Stomach (tissue), 19 donors: ENCODE measurements at places on chromosomes 7 and 10. TPM values are rescaled to one million over a fixed set of nuclear protein-coding genes. Genes with fewer than 3 reads are reported as not detected.
A peak's percentile ranks its signal among the peaks of the same experiment; 100 is the strongest.

DNA sequence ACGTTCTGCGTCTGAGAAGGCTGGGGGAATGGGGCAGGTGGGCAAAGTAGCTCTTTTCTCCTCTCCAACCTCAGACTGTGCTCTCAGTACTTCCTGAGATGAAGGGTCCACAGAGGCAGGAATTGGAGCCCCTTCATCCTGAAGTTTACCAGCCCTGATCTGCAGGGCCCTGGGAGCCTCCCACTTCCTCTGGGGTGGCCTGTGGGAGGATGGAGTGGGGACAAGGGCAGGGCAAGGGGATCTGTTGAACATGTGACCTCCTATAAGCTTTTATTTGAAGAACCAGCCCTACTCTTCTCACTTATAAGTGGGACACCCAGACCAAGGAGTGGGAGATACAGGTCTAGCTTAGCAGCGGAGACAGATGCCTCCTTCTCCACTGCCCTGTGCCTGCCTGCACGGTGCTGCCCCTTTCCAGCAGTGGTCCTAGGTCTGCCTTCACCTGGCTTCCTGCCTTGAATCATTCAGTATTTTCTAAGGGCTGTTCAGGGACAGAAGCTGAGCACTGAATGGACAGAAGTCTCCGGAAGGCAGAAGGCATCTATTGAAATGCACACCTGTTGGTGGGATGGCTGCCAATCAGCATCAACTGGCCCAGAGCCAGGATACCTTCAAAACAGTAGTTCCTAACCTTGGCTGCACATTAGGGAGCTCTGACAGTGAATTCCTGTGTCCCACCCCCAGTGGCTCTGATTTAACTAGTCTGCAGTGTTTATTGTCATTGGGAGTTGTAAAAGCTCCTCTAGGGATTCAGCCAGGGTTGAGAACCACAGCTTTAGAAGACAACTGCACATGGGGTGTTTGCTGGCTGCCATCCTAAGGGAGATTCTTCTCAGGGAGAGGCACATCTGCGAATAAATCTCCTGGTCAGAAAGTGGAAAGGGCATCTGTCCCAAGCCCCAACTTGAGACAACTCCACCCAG lies 2.7 kb upstream of the ARHGAP22 start:
- DNase-seq = no peak
- H3K27me3 ChIP-seq = peaks cover 14% of the 10 kb centered on the region
- H3K4me3 ChIP-seq = no peak overlapping the region
- peak overlapping the region; percentile 68 for H3K27ac ChIP-seq

DNA sequence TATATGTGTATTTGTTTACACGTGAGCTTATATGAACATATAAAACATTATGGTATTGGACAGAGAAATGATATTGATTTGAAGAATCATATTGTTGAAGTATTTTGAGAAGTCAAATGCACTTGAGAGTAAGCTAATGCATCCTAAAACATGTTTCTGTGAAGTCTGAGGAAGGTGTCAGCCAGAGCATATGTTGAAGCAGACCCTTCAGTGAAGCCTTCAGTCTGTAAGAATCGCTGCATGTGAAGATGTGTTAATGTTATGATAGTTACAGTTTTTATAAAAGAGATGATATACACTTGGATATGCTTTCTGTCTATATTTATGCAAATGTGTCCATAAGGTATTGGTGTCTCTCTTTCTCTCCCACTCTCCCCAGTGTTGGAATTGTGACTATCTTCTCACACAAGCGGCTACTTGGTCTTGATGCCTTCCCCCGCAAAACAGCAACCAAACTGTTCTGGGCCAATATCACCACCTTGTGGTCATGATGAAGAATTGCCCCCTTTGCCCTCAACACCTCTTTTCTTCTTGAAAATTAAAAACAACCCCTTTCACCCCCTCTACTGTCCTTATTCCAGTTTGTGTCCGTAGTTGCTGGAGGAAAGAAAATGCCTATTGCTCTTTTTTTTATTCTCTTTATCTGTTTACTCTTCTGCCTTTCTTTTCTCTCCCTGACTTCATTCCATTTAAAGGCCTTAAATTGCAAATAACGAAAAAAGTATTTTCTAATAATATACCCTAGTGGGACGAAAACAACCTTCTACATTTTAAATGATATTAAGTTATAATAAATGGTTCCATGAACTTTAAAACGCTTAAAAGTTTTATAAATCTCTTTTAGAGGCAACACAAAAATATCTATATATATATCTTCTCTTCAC lies 64.9 kb downstream of the IKZF1 start:
- H3K27me3 ChIP-seq = no peaks in the 10 kb centered on the region
- H3K27ac ChIP-seq = no peak overlapping the region
- no peak for DNase-seq
- no peak overlapping the region for H3K4me3 ChIP-seq

DNA sequence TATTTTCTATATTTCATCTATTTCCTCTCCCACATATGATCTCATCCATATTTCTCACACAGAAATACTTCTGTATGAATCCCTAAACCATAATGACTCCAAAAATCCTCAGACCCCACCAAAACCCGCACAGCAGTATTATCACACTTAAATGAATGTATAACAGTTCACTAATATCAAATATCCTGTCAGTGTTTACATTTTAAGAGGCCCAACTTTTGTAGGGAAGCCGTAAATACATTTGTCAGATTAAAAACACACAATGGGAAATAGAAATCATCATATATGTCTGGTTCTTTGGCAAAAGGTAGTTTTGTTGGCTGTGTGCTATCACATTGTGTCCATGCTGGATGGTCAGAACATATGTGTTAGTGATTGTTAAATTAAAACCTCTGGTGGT lies 4.2 kb downstream of the AUTS2 start:
- no peak overlapping the region for H3K4me3 ChIP-seq
- peaks cover 26% of the 10 kb centered on the region for H3K27me3 ChIP-seq
- no peak overlapping the region for H3K27ac ChIP-seq
- no peak for DNase-seq
- H3K36me3 ChIP-seq = no peaks in the 10 kb centered on the region

- H3K36me3 ChIP-seq = no peaks in the 10 kb centered on the region
- H3K27me3 ChIP-seq = no peaks in the 10 kb centered on the region
- peaks cover 50% of the 10 kb centered on the region for H3K4me1 ChIP-seq
These were observed 78.5 kb upstream of the PDCD4 start for GRCh38 chr10:110793128-110793812.

DNA sequence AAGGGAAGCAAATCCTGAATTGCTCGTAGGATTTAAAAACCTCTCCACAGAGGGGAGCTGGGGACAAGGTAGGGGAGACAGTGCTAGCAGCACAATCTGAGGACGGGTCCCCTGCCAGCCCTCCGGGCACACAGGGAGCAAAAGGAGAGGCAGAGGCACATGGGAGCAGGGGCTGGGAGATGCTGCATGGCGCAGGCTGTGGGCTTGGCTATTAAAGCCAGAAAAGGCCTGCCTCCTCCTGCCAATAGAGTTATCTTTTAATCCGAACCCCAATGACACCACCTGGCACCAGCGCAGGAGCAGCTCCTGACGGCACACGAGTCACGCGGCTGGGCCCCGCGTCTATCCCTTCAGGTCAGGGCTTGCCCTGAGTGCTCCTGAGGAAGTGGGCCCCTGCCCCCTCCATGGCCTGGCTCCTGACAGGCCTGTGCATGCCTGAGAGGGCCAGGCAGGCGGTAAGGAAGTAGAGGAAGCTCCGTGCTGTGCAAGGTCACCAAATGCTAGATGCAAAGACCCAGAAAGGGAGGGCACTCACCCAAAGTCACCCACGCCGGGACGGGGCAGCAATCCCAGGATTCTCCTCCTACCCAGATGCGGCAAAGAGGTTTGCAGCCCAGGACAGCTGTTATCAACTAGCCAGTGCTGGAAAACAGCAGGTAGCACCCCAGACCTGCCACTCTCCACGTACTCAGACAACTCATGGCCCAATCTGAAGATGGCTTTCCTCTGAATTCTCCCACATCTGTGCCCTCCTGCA lies 28.1 kb downstream of the DLG5 start:
- H3K4me1 ChIP-seq = peaks cover 45% of the 10 kb centered on the region
- no peak overlapping the region for H3K4me3 ChIP-seq
- DNase-seq = peak; percentile 67
- peak overlapping the region; percentile 75 for H3K27ac ChIP-seq
- H3K27me3 ChIP-seq = no peaks in the 10 kb centered on the region

- no peaks in the 10 kb centered on the region for H3K4me1 ChIP-seq
- H3K27me3 ChIP-seq = no peaks in the 10 kb centered on the region
- no peak overlapping the region for H3K27ac ChIP-seq
- no peak for DNase-seq
These were observed 213.6 kb downstream of the DGKI start for GRCh38 chr7:137633133-137633532.

ITGB8 gene
- 24.6 TPM for total RNA-seq

GRCh38 chr7:5607951-5608656 lies 173.4 kb downstream of the RNF216 start:
- no peak overlapping the region for H3K4me3 ChIP-seq
- H3K36me3 ChIP-seq = peaks cover 23% of the 10 kb centered on the region
- no peak overlapping the region for H3K27ac ChIP-seq
- no peaks in the 10 kb centered on the region for H3K27me3 ChIP-seq
- no peak for DNase-seq

AQP1 gene
- total RNA-seq = 64.6 TPM

VWA2 gene
- total RNA-seq = 16.0 TPM

DNA sequence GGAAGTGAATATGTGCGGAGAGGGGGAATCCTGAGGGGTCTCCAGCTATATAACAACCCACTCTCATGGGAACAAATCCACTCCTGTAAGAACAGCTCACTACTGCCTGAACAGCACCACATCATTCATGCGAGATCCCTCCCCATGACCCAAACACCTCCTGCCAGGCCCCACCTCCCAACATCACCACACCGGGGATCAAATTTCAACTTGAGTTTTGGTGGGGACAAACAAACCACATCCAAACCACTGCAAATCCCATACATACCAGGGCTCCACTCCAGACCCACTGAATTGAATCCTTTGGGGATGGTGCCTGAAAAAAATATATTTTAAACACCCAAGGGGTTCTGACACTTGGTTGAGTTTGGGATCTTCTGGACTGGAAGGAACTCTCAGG lies 181.5 kb upstream of the PLXNA4 start:
- no peaks in the 10 kb centered on the region for H3K36me3 ChIP-seq
- no peak overlapping the region for H3K27ac ChIP-seq
- no peaks in the 10 kb centered on the region for H3K4me1 ChIP-seq
- no peaks in the 10 kb centered on the region for H3K27me3 ChIP-seq
- DNase-seq = no peak
- H3K4me3 ChIP-seq = no peak overlapping the region

GRCh38 chr7:54995166-54995565 lies 23.7 kb upstream of the EGFR start:
- H3K36me3 ChIP-seq = no peaks in the 10 kb centered on the region
- no peaks in the 10 kb centered on the region for H3K27me3 ChIP-seq
- no peak overlapping the region for H3K27ac ChIP-seq
- no peak for DNase-seq
- no peaks in the 10 kb centered on the region for H3K4me1 ChIP-seq

GRCh38 chr10:103990121-103990520 lies 23.2 kb downstream of the SLK start:
- peaks cover 26% of the 10 kb centered on the region for H3K36me3 ChIP-seq
- H3K4me1 ChIP-seq = peaks cover 5% of the 10 kb centered on the region
- no peaks in the 10 kb centered on the region for H3K27me3 ChIP-seq
- H3K27ac ChIP-seq = no peak overlapping the region
- H3K4me3 ChIP-seq = no peak overlapping the region

PALD1 gene
- 3.6 TPM for total RNA-seq

DNA sequence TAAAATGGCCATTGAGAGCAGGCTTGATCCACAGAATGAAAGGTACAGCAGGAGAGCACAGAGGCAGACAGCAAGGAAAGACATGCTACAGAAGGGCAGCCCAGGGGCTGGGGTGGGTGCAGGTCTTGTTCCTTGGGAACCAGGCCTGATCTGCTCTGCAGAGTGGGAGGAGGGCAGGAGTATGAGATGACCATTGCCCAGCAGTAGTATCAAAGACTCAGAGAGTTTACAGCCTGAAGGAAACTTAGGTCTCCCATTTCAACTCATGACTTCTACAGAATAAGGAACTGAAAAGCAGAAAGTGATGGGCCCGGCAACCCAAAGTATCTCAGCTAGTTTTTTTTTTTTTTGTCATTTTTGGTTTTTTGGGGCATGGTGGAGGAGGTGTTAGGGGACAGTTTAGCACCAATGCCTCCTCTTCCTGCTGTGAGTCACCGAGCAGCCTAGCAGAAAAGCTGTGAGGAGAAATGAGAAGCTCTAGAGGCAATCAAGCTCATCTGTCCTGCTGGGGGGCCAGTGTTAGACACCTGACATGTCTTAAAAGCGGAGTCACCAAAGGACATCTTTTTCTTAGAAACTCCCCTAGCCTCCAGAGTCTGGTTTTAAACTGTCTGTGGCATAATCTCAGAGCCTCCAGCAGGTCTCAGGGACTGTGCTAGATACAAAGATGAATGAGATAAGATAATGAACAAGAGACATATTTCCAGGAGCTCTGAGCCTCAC lies 34.3 kb upstream of the HERPUD2 start:
- H3K27me3 ChIP-seq = no peaks in the 10 kb centered on the region
- no peak overlapping the region for H3K4me3 ChIP-seq
- H3K27ac ChIP-seq = peak overlapping the region; percentile 35

- DNase-seq = no peak
- H3K27ac ChIP-seq = no peak overlapping the region
- H3K4me1 ChIP-seq = no peaks in the 10 kb centered on the region
- no peaks in the 10 kb centered on the region for H3K27me3 ChIP-seq
These were observed 484.9 kb downstream of the GPAM start for GRCh38 chr10:111698711-111699110.

DNA sequence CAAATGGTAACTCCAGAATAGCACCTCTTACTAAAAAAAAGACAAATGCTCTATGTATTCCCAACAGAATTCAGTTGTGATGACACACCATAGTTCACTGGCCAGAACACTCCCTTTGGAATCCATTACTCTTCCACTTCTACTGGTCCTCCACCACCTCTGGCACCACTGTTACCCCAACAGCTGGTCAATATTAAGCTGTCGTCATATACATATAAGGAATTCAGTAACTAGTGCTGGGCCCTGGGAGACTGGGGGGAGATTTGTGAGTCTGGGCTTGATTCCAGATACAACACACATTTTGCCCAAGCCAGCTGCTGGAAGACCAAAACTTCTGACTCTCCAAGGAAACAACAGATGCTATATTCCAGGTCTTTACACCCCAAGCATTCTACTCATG lies 26.0 kb upstream of the ITGA8 start:
- no peak for DNase-seq
- no peak overlapping the region for H3K27ac ChIP-seq
- no peaks in the 10 kb centered on the region for H3K27me3 ChIP-seq
- H3K4me3 ChIP-seq = no peak overlapping the region

LHFPL3 gene
- not detected for total RNA-seq

- H3K4me1 ChIP-seq = peaks cover 6% of the 10 kb centered on the region
- no peak overlapping the region for H3K27ac ChIP-seq
- H3K27me3 ChIP-seq = no peaks in the 10 kb centered on the region
- H3K36me3 ChIP-seq = no peaks in the 10 kb centered on the region
These were observed 218.4 kb downstream of the KLF6 start for GRCh38 chr10:3566627-3567026.

- H3K4me1 ChIP-seq = no peaks in the 10 kb centered on the region
- no peak for DNase-seq
- H3K36me3 ChIP-seq = no peaks in the 10 kb centered on the region
- no peak overlapping the region for H3K27ac ChIP-seq
These were observed 8.3 kb upstream of the ASZ1 start for GRCh38 chr7:117435475-117436043.
